ENCODE measurements at places on chromosomes 2 and 18. TPM values are rescaled to one million over a fixed set of nuclear protein-coding genes. Genes with fewer than 3 reads are reported as not detected.
A peak's percentile ranks its signal among the peaks of the same experiment; 100 is the strongest.

Gene SPP2
- total RNA-seq = not detected

DNA sequence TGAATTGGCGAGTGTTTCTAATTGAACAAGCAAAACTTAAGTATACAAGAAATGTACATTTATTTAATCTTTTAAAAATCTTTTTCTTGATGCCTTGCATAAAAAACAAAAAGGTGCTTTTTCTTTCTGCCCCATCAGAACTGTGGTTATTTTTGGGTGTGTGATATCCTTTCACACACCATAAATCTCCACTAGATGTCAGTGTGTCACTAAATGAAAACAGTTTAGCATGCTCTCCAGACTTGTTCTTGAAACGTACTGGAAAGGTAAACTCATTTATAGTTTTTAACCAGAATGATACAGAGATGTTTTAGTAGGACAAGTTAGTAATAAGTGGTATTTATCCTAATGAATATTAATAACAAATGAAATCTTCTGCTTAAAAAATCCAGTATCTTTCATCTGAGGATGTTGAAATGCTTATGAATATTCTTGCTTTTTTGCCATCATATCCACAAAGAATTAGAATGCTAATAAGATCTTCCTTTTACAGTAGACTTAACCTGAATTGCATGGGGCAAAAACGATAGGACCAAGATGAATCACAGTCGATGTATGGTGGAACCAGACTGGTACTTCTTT, 96.8 kb downstream of the UBE2E3 start:
- DNase-seq = peak; percentile 70

- no peak for DNase-seq
These were observed 485.3 kb downstream of the TGIF1 start for GRCh38 chr18:3935305-3935704.

Gene C2orf92
- 0.21 TPM for total RNA-seq

- no peak for DNase-seq
These were observed 174.3 kb downstream of the ZNF521 start for GRCh38 chr18:25177631-25178030.

GRCh38 chr2:12391116-12391515, 325.6 kb upstream of the TRIB2 start:
- DNase-seq = no peak

Gene FBLN7
- total RNA-seq = not detected

DNA sequence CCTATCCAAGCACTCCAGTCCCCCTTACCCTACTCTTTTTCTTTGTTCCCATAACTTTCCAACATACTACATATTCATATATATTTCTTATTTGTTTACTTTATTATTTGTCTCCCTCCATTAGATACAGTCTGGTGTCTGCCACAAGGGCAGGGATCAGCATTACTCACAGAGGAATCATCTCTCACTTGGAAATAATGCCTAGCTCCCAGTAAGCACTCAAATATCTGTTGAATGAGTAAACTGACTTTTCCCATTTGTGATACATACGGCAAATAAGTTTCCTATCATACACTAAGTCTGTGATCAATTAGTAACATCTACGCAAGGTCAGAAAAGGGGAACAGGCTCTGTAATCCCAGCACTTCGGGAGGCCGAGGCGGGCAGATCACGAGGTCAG, 18.7 kb downstream of the C1D start:
- no peak for DNase-seq

DNA sequence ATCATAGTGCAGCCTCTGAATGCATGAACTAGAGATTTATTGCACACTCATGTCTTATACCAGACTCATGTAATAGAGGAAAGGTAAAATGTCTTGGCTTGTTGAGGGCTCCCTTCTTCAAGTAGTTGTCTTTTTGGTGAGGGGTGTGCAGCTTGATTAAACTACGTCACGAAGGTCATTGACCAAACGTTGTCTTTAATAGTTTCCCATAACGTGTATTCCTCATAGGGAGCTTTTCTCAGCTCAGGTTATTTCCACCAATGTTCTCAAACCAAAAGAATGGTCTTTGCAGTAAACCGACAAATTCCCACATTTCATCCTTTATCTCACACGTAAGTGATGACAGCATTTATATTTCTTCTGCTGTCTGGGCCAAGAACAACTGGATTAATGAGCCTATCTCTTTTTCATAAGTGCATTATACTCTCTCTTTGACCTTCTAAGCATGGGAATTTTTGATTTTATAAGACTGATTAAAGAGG, 547.7 kb upstream of the ZEB2 start:
- DNase-seq = no peak

Gene VWA3B
- not detected for total RNA-seq

DNA sequence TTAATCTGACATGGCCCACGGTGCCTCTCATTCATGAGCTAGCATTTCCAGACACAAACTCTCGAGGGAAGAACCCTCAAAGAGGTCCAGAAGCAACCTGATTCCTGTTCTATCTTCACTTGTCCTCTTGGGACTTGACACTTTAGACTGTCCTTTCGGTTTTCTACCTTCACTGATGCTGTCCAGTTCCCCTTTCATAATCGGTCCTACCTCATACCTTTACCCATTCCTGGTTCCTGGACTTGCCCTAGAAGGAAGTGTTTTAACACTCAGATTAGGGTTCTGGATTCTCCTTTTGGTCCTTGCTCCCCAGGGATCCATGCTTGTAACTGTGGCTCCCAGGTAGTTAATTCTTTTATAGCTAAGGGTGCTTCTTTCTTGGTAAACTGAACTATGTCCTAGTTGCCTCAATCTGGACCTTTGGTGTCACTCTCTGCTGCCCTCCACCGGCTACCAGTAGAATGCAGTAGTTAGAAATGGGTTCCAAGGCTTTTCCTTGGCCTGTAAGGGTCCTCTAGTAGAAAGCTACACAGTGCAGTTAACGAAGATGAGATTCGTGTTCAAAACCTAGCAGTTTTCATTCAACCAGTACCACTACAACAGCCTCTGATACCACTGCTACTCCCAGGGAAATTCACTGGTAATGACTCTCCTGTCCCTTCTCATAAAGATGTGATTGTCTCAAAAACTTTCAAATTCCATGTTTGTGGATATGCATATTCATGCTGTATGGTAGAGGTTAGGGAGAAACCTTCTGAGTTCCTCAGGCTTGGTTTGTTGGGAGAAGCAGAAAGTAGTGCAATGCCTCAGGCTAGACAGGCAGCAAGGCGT, 178.1 kb upstream of the CYP26B1 start:
- peak; percentile 70 for DNase-seq

DNA sequence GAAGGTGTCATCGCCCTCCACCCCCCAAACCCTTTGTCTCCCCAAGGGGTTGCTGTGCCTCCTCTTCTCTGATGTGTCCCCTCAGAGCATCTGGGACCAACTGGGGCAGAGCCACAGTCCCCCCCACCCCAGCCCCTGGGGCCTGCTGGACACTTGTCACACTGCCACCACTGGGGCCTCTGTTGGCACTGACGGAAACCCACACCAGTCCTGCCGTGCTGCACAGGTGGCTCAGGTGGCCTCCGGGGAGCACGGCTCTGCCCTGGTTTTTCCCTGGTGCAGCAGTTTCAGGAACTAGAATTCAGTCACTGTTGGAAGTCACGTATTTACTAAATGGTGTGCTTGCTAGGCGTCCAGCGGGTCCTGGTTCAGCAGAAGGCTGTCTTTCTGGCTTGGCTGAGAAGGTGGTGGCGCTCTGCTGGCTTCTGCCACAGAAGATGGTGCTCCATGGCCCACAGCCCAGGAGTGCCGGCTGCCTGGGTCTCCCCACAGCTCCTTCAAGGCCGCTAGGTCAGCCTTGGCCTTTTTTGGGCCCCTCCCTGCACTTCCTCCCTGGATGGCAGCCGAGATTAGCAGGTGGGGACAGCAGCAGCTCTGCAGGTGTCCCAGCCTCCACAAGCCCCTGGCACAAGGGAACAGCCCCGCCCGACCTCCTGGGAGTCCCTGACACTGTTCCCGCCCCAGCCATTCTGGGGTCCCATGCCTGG, 18.6 kb upstream of the KLHL30 start:
- DNase-seq = no peak

DNA sequence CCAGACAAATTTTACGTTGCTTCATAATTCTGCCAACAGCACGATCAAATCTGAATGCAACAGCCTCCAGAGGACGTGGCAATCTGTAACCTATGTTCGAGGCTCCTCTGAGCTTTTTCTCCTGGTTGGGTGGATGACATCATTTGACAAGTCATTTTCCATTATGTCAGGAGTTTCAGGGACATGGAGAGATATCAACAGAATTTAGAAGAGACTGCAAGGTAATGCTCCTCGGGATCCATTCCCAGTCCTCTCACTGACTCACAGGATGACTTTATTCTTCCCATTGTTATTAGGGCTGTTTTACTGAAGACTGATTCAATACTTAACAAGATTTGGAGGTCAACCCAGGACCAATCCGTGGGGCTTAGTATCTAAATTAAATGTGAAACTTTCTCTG, 72.5 kb upstream of the RNF152 start:
- DNase-seq = no peak

GRCh38 chr2:156343940-156344301, 11.4 kb upstream of the NR4A2 start:
- peak; percentile 58 for DNase-seq

- no peak for DNase-seq
These were observed 26.5 kb downstream of the NCKAP1 start for GRCh38 chr2:183011743-183012142.

DNA sequence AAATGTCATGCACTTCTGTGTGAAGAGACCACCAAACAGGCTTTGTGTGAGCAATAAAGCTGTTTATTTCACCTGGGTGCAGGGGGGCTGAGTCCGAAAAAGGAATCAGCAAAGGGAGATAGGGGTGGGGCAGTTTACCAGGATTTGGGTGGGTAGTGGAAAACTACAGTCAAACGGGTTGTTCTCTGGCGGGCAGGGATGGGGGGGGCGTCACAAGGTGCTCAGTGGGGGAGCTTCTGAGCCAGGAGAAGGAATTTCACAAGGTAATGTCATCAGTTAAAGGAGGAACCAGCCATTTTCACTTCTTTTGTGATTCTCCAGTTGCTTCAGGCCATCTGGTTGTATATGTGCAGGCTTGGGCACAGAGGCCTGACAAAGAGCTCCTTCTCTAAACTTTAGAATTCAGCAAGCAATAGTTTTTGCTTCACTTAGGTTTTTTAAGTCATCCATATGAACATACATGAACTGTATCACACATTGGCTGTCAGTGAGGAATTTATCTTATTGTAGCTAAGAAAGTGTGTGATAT, 17.5 kb upstream of the ALPK2 start:
- DNase-seq = no peak

Gene GREB1
- total RNA-seq = 57.6 TPM

Gene ANKRD30B
- 7.3 TPM for total RNA-seq

DNA sequence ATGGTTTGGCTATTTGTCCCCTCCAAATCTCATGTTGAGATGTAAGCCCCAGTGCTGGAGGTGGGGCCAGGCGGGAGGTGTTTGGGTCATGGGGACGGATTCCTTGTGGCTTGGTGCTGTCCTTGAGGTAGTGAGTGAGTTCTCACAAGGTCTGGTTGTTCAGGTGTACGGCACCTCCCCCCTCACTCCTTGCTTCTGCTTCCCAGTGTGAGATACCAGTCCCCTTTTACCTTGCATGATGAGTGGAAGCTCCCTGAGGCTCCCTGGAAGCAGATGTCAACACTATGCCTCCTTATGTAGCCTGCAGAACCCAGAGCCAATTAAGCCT, 232.6 kb downstream of the LDLRAD4 start:
- DNase-seq = no peak

Gene SIX3
- not detected for total RNA-seq

Gene ANXA4
- 24.6 TPM for total RNA-seq

DNA sequence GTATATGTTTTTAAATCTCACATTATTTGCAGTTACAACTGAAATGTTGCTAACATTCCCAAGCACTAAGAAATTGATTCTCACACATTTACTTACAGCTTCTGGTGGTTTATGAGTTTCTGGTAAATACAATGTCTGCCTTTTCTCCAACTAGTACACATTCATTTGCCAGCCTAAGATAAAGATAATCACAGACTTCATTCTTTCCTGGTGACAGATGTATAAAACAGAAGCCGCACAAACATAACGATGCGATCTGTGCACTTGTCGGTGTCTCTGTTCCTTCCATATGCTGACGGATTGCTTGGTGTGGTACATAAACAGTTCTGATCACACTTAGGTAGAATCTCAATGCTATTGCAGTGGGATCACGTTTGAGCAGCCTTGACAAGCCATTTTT, 100.4 kb upstream of the DDX18 start:
- DNase-seq = no peak

Gene EGR4
- not detected for total RNA-seq

DNA sequence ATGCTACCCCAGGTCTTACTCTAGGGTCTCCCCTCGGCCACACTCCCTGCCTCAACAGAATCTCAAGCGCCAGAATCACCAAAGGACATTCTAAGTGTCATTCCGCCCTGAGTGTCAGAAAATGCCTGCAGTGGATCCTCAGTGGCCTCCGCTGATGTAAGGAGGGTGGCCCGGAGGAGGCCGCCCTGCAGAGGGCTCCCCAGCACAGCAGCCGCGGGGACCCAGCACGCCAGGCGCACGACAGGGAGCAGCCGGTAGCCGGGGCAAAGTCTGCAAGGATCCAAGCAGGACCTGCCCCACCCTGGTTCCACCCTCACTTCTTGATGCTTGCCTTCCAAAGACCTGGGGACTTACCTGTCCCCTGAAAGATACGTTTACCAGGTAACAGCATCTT, 54.2 kb upstream of the ID2 start:
- DNase-seq = no peak

DNA sequence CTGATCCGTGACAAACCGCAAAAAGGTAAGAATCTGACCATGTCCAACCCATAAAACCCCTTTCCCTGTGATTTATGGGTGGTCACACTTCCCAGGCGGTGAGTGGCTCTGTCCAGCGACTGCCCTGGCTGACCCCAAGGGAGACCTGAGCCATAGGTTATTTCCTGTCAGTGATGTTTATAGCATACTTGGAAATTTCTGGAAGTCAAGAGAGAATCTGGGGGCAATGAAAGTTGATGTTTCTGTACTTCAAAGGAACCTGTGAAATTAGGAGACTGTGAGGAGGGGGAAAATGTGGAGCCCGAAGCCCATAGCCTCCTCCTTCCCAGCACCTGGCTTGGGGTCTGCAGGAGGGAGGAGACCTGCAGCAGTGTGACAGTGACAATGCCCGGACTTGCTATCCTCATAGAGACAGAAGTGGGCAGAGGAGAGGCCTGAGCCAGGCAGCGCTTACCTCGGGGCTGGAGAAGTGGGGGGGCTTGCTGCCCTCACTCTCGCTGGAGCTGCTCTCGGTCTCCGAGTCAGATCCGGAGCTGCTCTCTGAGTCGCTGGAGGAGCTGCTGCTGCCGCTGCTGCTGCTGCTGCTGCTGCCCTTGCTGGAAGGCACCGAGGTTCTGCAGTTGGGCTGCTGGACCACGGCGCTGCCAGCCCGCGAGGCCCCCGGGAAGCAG, 111.3 kb upstream of the REV1 start:
- DNase-seq = no peak

Data from SK-MEL-5 (cell line).